ENCODE measurements at places on chromosomes 2 and 18.

DNA sequence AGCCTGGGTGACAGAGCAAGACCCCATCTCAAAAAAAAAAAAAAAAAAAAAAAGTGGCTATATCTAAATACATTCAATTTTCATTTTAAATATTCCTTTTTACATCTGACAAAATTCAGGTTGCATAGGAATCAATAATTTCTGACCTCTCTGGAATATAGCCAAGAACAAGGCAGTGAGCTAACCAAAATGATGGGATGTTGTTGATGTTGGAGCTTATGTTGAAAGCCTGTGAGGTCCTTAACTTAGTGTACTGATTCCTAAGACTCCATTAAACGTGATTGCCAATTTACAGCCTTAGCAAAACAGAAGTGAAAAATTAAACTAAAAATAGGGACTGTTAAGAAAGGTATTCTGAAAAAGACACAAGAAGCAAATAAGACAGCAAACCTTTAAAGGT lies 109.6 kb downstream of the MEP1B start:
- DNase-seq, result no peak

DNA sequence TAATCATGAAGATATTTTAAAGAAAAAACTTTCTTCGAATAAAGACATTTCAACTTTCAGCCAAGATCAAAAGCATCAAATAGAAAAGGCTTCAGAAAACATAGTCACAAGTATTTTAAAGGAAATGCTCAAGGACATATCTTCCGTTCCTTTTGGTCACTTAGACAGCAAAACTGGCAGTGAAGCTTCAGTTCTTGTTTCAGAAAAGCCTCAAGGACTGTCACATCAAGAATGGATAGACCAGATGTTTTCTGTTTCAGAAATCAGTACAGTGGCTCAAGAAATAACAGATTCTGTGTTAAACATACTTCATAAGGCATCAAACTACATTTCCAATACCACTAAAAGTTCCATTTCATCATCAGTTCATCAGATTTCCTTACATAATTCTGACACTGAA lies 51.8 kb downstream of the FSIP2 start:
- DNase-seq, result no peak

- DNase-seq, result no peak
These were observed 15.6 kb downstream of the ATOH8 start for GRCh38 chr2:85769236-85769982.

GRCh38 chr2:2464094-2464493 lies 133.0 kb upstream of the MYT1L start:
- DNase-seq, result no peak

- DNase-seq, result peak; percentile 44
These were observed 13.3 kb downstream of the CHRNA1 start for GRCh38 chr2:174750923-174751441.

DNA sequence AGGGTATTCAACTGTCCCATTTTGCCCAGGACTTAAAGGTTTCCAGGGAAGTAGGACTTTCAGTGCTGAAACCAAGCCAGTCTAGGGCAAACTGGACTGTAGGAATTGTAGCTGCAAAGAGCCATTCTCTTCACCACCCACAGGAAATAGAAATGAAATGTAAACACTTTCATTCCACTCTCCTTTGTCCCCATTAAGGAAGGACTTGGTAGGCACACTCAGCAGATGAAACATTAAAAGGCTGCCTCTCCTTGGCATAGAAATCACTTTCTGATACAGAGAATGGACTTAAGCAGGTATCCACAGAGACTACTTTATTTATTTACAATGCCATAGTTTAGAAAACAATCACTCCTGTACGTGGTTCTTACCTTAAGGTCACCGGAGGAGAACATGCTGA lies 102.9 kb upstream of the CCDC195 start:
- DNase-seq, result no peak

DNA sequence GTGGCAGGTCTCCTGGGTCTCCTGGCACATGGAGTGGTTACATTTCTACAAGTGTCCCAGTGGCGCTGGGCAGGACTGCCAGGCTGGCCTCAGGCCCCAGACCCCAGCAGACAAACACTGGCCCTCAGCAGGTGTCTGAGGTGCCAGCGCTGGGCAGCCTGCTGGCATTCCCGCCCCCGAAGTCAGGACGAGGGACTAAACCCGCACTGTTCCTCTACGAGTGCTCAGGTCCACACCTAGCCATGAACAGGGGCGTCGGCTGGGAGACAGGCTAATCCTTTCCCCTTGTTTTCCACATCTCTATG lies 12.8 kb downstream of the SNED1 start:
- DNase-seq, result no peak

GRCh38 chr2:85911814-85912692 lies 23.3 kb upstream of the ST3GAL5 start:
- DNase-seq, result no peak

GRCh38 chr2:219695145-219695709 lies 67.8 kb downstream of the SLC4A3 start:
- no peak for DNase-seq

- no peak for DNase-seq
These were observed 244.9 kb downstream of the SP3 start for GRCh38 chr2:173720306-173720705.

DNA sequence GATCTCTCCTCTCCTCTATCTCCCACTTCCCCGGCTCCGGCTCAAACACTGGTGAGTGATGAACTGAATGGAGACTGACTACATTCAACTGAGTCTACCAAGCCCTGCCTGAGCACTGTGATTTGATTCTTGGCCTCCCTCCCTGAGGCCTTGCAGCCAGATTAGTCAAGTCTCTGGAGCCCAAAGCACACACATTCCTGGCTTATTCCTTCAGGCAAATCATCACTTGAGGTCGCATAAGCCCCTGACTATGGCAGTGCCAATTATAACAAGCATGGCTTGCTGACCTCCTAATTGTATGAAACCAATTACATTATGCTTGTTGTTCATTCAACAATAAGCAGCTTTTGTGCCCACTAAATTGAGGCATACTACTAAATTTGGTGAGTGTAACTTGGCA lies 34.6 kb downstream of the EFEMP1 start:
- DNase-seq, result no peak

- DNase-seq, result no peak
These were observed 142.1 kb downstream of the PTH2R start for GRCh38 chr2:208548700-208549099.

DNA sequence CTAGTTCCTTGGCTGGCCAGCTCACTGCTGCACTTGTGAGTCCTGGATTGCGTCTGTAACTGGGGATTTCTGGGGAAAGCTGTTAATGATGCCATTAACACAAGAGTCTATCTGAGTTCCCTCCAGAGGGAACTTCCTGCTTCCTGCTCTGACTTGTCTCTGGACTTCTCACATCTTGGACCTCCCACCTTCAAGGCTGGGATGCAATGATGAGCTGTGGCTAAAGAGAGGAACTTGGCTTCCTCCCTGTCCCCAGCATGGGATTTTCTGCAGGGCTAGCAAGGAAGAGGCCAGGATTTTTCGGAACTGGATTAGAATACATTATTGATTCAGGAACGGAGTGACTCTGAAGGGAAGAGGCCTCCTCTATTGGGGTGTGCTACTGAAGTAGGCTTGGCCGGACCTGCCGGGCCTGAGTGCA lies 155.5 kb downstream of the CLIP4 start:
- DNase-seq, result no peak

- no peak for DNase-seq
These were observed 27.1 kb upstream of the SPTBN1 start for GRCh38 chr2:54429054-54429453.

DNA sequence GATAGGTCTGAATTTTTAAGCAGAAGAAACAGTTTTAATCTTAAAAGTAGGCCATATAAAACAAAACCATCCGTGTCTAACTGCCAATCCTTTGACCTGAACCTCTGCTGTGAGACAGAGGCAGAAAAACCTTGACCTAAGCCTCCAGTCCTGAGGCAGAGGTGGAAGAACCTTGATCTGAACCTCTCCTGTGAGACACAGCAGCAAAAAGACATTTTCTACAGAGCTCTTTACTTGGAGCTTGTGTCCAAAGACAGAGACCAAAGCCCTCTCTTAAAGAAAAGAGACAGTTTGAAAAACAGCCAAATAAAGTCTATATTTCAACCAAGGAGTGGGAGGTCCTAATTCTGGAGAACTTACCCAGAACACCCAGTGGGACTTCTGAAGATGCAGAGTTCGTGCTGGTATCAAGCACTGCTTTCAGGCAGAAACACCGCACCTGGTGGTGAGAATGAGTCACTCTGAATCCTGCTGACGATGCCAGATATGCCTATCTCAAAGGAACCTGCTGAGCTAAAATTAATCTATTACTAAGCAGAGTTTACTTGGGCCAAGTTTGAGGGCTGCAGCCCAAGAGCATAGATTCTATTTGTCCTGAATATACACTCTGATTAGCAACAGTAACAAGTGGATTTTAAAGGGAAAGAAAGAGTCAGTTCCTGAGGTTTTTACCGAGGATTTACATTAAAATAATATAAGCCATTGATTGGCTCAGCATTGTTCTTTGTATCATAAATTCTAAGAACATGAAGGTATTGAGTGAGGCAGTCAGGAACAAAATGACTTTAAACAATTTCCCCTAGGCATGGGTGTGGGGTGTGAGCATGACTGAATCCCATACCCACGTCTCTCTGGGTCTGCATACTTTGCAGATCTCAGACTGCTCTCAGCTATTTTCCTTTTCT lies 806.4 kb downstream of the TRIB2 start:
- DNase-seq, result peak; percentile 29

DNA sequence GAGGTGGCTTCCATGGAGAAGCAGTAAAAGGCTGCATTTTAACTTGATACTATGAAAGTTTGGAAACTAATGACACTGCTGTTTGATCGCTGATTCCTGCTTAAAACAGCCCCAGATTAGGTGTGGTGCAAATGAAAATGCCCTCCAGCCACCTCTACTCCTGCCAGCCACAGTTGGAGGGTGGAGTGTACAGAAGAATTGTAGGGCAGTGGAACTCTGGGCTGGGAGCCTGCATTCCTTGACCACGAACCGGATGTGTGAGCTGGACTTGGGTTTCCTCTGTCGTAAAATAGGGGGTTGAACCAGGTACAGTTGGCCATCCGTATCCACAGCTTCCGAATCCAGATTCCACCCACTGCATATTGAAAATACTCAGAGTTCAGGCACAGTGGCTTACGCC lies 84.6 kb upstream of the RFX8 start:
- no peak for DNase-seq

DNA sequence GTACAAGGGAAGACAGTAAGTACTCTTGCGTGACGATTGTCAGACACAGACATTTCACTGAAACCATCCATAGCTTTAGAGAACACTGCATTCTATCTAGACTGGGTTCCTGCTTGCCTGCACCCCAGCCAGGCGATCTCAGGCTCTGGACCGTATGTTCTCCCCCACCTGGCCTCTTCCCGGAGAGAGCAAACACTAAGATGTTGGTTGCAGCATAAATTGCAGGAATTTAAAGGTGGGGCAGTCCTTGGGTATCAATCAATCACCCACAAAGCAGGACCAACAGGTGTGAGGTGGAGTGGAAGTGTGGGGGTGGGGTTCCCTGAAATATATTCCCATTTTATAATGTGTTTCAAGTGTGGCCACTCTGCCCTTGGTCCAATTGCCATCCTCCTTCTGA lies 103.6 kb upstream of the TGFA start:
- DNase-seq, result no peak

DNA sequence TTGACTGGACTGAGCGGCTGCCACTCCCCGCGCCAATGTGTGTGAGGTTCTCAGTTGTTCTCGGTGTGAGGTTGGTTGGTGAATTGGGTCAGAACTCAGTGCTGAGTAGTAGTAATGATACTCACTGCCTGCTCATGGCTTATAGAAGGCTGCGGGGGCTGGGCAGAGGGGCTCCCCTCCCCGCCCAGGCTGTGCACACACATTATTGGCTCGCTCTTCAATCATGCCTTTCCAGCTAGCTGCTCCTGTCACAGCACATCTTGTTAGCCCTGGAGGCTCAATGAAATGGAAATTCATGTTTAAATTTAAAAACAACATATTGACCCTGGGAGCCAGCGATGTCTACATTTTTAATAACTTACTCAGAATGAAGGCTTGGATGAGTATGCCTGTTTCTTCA lies 152.8 kb downstream of the CELF4 start:
- DNase-seq, result no peak

- DNase-seq, result peak; percentile 59
These were observed 2.9 kb upstream of the RBBP8 start for GRCh38 chr18:22930089-22930713.

DNA sequence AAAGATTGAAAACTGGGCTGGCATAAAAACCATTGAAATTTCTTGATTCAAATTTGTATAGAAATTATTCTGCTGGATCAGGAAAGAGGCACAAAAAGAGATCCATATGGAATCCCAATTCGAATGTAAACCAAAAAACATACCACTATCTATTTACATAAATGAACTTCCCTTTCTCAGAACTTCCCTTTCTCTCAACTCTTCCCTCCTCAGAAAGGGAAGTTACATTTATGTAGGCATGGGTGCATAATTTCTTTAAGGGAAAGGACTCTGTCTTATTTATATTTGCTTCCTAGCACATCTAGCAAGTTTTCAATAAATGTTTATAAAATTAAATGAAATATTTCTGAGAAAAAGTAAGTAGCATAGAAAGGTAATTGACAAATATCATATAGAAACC lies 398.1 kb upstream of the ATP5MC3 start:
- no peak for DNase-seq

- DNase-seq, result no peak
These were observed 193.2 kb downstream of the BCL2 start for GRCh38 chr18:63126134-63127069.

DNA sequence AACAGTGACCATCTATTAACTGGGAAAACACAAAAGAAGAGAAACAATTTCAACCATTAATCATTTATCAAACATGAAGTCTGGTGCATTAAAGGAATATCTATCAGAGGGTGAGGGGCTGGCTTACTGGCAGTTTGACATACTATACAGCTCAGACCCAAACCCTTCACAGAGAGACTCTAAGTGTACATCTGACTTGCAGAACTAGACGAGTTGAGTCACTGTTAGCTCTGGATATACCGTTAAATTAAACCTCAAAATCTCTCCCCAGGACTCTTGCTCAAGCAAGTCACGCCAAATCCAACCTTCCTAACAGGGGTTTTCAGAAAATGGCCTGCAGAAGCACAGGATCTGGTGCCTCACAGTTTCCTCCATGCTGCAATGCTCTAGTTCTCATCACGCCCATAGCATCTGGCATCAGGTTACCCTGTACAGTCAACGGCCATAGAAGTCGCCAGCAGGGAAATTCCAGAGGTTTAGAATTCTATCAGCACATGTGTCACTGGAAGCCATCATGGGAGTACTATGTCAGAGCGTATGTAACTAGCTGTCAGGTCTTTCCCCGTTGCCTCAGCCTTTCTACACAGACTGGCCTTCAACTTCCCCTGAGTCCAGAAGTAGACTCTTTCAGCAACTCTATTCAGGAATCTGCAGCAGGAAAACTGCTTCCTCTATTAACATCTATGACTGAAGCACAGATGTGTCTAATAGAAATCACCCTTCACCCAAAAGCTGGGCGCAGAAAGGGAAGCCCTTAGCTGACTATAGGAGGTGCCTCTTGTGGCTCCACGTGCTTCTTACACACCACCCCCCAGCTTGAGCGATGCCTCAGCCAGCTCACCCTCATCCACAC lies 9.3 kb downstream of the TGOLN2 start:
- no peak for DNase-seq

All from GM10248 (cell line).